Skin of body (tissue), 3 donors: ENCODE measurements at places on chromosomes 7 and 10. TPM values are rescaled to one million over a fixed set of nuclear protein-coding genes. Genes with fewer than 3 reads are reported as not detected.

AFAP1L2 gene
- 24.9 TPM for total RNA-seq

PON3 gene
- total RNA-seq = 11.2 TPM

CRPPA gene
- total RNA-seq = 4.1 TPM

GPR146 gene
- 9.3 TPM for total RNA-seq

SPDYE5 gene
- total RNA-seq = not detected

C7orf33 gene
- not detected for total RNA-seq

LIPM gene
- 17.1 TPM for total RNA-seq

SAP25 gene
- 0.39 TPM for total RNA-seq

MMD2 gene
- not detected for total RNA-seq

SLC18A3 gene
- not detected for total RNA-seq
